ENCODE measurements at places on chromosomes 5 and 9.

GRCh38 chr9:114077162-114077837 is 800 bp downstream of the AMBP start:
- DNase-seq, result no peak

GRCh38 chr9:128723866-128724743 is at the start of gene ZDHHC12:
ZDHHC12 (minus strand) TSS chr9:128724127; CDS start chr9:128724093, 34 bp downstream.
- DNase-seq, result peak; percentile 98

- no peak for DNase-seq
Measured at GRCh38 chr9:92961627-92962302, 14.4 kb downstream of the FGD3 start.

- DNase-seq, result no peak
Measured at GRCh38 chr9:107455425-107456135, 34.0 kb downstream of the KLF4 start.

GRCh38 chr5:134524826-134525682 is at the start of gene JADE2:
JADE2 (plus strand) TSS chr5:134525670; CDS start chr5:134535858, 10,188 bp downstream.
- peak; percentile 81 for DNase-seq

DNA sequence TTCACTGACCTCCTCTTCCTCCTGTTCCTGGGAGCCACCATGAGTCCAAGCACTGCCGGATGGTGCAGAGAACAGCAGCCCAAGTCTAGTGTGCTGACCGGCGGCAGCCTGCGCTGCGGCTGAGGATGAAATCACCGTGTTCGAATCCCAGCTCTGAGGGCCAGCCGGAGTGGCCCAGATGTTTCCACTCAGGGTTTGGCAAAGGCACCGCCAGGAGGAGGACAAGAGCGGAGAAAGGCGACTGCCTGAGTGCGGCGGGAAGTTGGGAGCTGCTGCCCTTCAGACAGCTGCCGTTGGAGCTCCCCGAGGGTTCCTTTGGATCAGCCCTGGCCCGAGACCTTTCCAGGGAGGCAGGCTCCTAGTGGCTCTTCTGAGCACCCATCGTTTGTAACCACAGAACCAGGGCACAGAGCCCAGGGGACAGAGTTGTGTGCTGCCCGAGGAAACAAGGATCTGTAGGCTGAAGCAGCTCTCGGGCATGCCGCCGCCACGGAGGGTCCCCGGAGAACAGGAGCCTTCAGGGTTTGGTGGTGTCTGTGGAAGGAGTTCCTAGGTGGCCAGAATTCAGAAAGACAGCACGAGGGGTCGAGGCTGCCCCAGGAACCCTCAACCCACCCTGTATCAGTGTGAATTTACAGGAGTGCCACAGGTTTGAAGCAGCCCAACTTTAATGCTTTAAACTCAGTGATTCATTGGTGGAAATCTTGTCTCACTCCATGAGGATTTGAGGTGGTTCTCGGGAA is 115.6 kb upstream of the COL5A1 start:
- DNase-seq, result no peak
